ENCODE measurements at places on chromosomes 6 and 20.

- H3K4me3 ChIP-seq, result no peak overlapping the region
- DNase-seq, result no peak
- H3K27me3 ChIP-seq, result no peaks in the 10 kb centered on the region
- H3K36me3 ChIP-seq, result no peaks in the 10 kb centered on the region
- no peaks in the 10 kb centered on the region for H3K4me1 ChIP-seq
Measured at GRCh38 chr6:142482249-142482648, 180.4 kb downstream of the ADGRG6 start.

GRCh38 chr6:1481286-1481685 is 91.9 kb downstream of the FOXF2 start:
- no peak for DNase-seq
- no peak overlapping the region for H3K27ac ChIP-seq
- no peaks in the 10 kb centered on the region for H3K36me3 ChIP-seq
- no peak overlapping the region for H3K4me3 ChIP-seq
- peaks cover 5% of the 10 kb centered on the region for H3K27me3 ChIP-seq
- no peaks in the 10 kb centered on the region for H3K4me1 ChIP-seq

- no peaks in the 10 kb centered on the region for H3K27me3 ChIP-seq
- DNase-seq, result no peak
- no peaks in the 10 kb centered on the region for H3K36me3 ChIP-seq
Measured at GRCh38 chr20:57787990-57788781, 78.4 kb upstream of the PMEPA1 start.

- H3K4me1 ChIP-seq, result peaks cover 64% of the 10 kb centered on the region
- H3K27ac ChIP-seq, result peak overlapping the region; percentile 3
- H3K4me3 ChIP-seq, result no peak overlapping the region
Measured at GRCh38 chr6:25053875-25054371, 118.2 kb upstream of the RIPOR2 start.

DNA sequence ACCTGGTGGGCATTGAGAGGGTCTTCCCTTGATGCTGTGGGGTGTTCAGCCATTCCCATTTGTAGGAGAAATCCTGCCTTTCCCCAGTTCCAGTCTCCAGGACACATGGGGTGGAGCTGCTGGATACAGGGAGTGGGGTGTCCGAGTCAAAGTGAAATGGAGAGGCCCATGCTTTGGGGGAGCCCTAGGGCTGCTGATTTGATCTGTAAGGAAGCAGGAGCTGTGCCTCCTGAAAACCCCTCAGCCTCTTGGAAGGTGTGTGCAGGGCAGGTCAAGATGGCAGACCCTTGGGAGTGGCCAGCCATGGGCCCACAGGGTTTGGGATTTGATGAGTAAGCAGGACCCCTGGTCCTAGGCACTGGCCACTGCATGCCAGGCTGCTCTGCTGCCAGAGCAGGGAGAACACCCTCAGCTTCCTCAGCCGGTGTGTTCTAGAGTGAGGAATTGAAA is 82.0 kb downstream of the SERAC1 start:
- DNase-seq, result no peak
- H3K36me3 ChIP-seq, result peaks cover 52% of the 10 kb centered on the region
- no peaks in the 10 kb centered on the region for H3K27me3 ChIP-seq
- H3K4me1 ChIP-seq, result peaks cover 20% of the 10 kb centered on the region
- H3K27ac ChIP-seq, result peak overlapping the region; percentile 67

- no peaks in the 10 kb centered on the region for H3K4me1 ChIP-seq
- no peak overlapping the region for H3K4me3 ChIP-seq
- no peaks in the 10 kb centered on the region for H3K36me3 ChIP-seq
Measured at GRCh38 chr6:19866985-19867627, 29.9 kb downstream of the ID4 start.

DNA sequence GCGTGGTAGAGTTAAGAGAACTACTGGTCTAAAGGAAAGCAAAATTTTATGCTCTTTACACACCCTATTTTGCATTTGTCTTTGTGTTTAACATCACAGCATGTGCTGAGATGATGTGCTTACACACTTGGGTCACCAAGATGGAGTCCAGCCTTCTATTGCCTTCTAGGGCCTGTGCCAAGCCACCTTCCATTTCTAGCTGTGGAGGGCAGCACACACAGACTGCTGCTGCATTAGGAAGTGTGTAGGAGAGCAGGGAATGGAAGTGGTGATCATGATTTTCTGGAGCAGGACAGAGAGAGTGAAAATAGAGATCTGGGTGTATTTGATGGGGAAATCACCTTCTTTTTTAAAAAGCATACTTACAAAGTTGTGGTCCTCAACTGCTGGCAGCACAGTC is 191.6 kb downstream of the SOX4 start:
- H3K4me1 ChIP-seq, result peaks cover 2% of the 10 kb centered on the region
- H3K36me3 ChIP-seq, result no peaks in the 10 kb centered on the region
- no peak overlapping the region for H3K4me3 ChIP-seq
- no peak for DNase-seq
- no peak overlapping the region for H3K27ac ChIP-seq
- no peaks in the 10 kb centered on the region for H3K27me3 ChIP-seq

DNA sequence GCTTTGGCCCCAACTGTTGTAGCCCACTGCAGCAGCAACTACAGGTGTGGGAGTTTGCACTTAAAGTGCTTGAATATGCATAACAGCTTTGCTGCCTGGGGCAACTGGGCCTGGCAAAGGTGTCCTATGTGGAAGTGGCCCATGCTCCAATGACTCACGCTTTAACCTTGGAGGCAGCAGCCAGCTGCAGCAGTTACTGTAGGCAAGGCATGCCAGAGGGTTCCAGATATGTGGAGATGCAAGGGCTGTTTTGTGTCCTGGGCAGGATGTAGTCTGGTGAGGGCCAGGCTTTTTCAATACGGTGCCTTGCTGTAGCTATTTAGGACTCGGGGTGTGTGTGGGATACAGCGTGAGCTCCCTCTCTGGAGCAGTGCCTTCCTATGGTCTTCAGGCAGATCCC is 150.3 kb downstream of the NKAIN2 start:
- no peak overlapping the region for H3K4me3 ChIP-seq
- H3K27ac ChIP-seq, result no peak overlapping the region
- H3K27me3 ChIP-seq, result no peaks in the 10 kb centered on the region
- no peaks in the 10 kb centered on the region for H3K36me3 ChIP-seq
- H3K4me1 ChIP-seq, result no peaks in the 10 kb centered on the region
- DNase-seq, result no peak

DNA sequence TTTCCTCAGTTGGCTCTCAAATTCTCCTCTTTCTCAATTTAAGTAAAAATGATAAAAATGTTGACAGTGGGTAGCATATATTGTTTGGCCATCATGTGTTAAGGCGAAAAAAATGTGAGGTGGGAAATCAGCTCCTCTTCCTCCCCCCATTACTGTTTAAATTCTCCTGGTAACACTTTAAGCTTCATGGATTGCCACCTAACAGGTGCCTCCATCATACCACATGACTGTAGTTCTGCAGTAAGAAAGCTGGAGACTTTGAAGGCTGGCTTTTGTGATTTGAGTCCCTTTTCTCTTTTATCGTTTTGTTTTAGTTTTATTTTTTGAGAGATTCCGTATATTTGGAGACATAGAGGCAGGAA is 1.2 kb downstream of the ZFAND3 start:
- no peak for DNase-seq
- H3K27me3 ChIP-seq, result peaks cover 8% of the 10 kb centered on the region
- peaks cover 45% of the 10 kb centered on the region for H3K4me1 ChIP-seq

DNA sequence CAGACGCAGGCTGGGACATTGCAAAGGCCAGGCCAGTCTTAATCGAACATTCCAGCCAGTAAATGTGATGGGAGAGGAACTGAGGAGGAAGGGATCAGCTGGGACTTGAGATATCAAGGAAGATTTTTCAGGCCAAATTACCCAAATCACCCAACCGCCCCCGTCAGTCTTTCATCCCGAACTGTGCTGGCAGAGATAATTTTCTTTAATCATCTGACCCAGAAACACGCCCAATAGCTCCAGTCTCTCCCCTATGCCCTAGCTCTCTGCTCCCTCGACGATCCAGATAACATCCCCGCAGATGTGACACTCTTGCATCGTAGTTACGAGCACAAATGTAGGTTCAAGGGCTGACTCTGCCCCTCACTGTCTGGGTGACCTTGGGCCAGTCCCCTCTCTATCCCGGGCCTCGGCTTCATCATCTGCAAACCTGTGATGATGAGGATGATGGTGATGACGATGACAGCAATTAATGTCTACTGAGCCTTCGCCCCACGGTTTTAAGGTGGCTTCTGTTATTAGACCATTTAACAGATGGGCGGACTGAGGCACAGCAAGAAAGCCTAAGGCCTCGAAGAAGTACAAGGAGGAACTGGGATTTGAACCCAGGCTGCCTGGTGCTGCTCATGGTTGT is 118.6 kb downstream of the PREX1 start:
- H3K4me1 ChIP-seq, result peaks cover 31% of the 10 kb centered on the region
- H3K36me3 ChIP-seq, result peaks cover 34% of the 10 kb centered on the region

GRCh38 chr6:147207351-147207750 is 3.1 kb downstream of the STXBP5 start:
- no peak overlapping the region for H3K27ac ChIP-seq
- peaks cover 14% of the 10 kb centered on the region for H3K36me3 ChIP-seq
- H3K4me3 ChIP-seq, result peak overlapping the region; percentile 14
- DNase-seq, result no peak
- H3K27me3 ChIP-seq, result no peaks in the 10 kb centered on the region

DNA sequence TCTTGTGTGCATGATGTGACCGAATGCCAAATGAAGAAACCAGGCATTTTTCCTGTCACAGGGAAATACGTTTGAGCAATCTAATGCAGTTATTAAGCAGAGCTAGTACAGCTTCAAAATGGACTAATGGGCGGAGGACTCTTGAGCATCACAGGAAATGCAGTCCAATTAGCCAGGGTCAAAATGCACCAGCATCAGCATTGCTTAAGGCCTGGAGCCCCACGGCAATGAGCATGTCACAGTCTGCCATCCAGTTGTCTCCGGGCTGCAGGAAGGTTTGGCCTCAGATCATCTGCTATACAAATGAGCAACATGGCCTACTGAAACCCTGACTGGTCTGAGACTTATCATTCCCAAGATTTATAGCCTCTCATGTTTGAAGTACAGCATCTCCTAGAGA is 652.1 kb upstream of the SLC35B3 start:
- H3K27ac ChIP-seq, result no peak overlapping the region
- H3K36me3 ChIP-seq, result no peaks in the 10 kb centered on the region
- no peak for DNase-seq
- H3K4me1 ChIP-seq, result no peaks in the 10 kb centered on the region
- no peak overlapping the region for H3K4me3 ChIP-seq
- no peaks in the 10 kb centered on the region for H3K27me3 ChIP-seq

GRCh38 chr6:41713159-41713649 is 22.2 kb downstream of the TFEB start:
- no peaks in the 10 kb centered on the region for H3K27me3 ChIP-seq
- H3K36me3 ChIP-seq, result no peaks in the 10 kb centered on the region
- no peak for DNase-seq
- H3K4me3 ChIP-seq, result no peak overlapping the region

GRCh38 chr6:116215414-116215813 is 38.5 kb downstream of the TSPYL4 start:
- H3K4me1 ChIP-seq, result peaks cover 2% of the 10 kb centered on the region
- H3K36me3 ChIP-seq, result no peaks in the 10 kb centered on the region
- no peak for DNase-seq
- no peak overlapping the region for H3K27ac ChIP-seq
- H3K4me3 ChIP-seq, result no peak overlapping the region

- H3K27me3 ChIP-seq, result peaks cover 8% of the 10 kb centered on the region
- H3K36me3 ChIP-seq, result no peaks in the 10 kb centered on the region
- no peak overlapping the region for H3K27ac ChIP-seq
- DNase-seq, result no peak
Measured at GRCh38 chr20:38386004-38386403, 39.7 kb downstream of the LBP start.

- no peaks in the 10 kb centered on the region for H3K36me3 ChIP-seq
- H3K27me3 ChIP-seq, result peaks cover 2% of the 10 kb centered on the region
- H3K27ac ChIP-seq, result no peak overlapping the region
Measured at GRCh38 chr6:35148167-35148741, 7.1 kb upstream of the TCP11 start.

GRCh38 chr6:34580707-34581560 is 24.8 kb upstream of the SPDEF start:
- DNase-seq, result no peak
- peaks cover 6% of the 10 kb centered on the region for H3K4me1 ChIP-seq
- no peak overlapping the region for H3K27ac ChIP-seq
- no peak overlapping the region for H3K4me3 ChIP-seq
- H3K36me3 ChIP-seq, result no peaks in the 10 kb centered on the region

- H3K4me1 ChIP-seq, result peaks cover 2% of the 10 kb centered on the region
- H3K4me3 ChIP-seq, result no peak overlapping the region
- H3K27ac ChIP-seq, result no peak overlapping the region
- H3K27me3 ChIP-seq, result no peaks in the 10 kb centered on the region
Measured at GRCh38 chr20:18717062-18717461, 96.5 kb upstream of the SCP2D1 start.

GRCh38 chr6:20686142-20686541 is 151.9 kb downstream of the CDKAL1 start:
- H3K27ac ChIP-seq, result no peak overlapping the region
- no peak overlapping the region for H3K4me3 ChIP-seq
- no peaks in the 10 kb centered on the region for H3K27me3 ChIP-seq
- peaks cover 20% of the 10 kb centered on the region for H3K4me1 ChIP-seq
- H3K36me3 ChIP-seq, result no peaks in the 10 kb centered on the region

DNA sequence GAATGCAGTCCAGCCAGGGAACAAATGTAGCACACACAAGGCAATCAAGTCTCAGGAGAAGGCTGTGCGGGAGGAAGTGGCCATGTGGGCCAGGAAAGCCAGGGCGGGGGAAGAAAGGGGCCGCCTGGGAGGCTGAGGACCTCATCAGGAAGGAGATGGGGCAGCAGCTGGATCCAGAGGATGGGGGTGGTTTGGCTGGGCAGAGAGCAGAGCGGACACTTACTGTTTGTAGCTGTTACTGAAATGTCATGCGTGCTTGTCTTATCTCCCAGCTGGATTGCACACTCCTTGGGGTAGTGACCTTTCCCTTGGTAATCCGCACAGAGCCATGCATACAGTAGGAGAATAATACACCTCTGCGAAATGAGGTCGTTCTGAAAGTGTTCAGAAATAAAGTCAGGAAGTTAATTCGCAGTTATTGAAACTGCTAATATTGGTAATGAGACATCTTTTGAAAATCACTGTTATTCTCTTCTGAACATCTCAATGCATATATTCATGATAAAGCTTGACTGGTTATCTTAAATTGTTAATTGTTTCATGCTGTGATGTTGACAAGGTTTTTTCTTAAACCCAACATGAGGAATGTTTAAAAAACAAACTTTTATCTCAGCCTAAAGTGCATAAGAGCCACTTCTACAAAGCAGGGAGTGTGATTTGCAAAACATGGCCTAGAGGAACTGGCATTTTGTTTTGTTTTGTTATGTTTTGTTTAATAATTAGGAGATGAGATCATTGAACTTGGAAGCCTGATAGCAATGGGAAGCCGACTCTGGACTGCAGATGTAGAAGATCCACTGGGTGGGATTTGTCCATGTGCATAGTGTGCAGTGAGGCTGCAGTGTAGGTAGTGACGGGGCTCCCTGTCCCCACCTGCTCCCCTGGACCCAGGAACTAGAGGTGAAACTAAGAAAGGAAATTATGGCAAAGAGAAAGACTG is 18.0 kb upstream of the MAP3K4 start:
- no peaks in the 10 kb centered on the region for H3K4me1 ChIP-seq
- no peaks in the 10 kb centered on the region for H3K36me3 ChIP-seq
- peaks cover 6% of the 10 kb centered on the region for H3K27me3 ChIP-seq
- H3K4me3 ChIP-seq, result no peak overlapping the region
- no peak for DNase-seq

All from T-helper 2 cell treated with Interferon-gamma antibody and Interleukin-4, amounts not matched to agents 5 μg/mL and 100 μg/mL, for 36 hours (primary cell).